Stimulated activated CD4-positive, alpha-beta T cell treated with anti-CD3 and anti-CD28 coated beads, Interleukin-15, amount 100 ng/mL, for 48 hours (primary cell): ENCODE measurements at places on chromosomes 16 and 17.
A peak's percentile ranks its signal among the peaks of the same experiment; 100 is the strongest.

- no peak for DNase-seq
Measured at GRCh38 chr16:23724096-23724784, 11.2 kb upstream of the ERN2 start.

DNA sequence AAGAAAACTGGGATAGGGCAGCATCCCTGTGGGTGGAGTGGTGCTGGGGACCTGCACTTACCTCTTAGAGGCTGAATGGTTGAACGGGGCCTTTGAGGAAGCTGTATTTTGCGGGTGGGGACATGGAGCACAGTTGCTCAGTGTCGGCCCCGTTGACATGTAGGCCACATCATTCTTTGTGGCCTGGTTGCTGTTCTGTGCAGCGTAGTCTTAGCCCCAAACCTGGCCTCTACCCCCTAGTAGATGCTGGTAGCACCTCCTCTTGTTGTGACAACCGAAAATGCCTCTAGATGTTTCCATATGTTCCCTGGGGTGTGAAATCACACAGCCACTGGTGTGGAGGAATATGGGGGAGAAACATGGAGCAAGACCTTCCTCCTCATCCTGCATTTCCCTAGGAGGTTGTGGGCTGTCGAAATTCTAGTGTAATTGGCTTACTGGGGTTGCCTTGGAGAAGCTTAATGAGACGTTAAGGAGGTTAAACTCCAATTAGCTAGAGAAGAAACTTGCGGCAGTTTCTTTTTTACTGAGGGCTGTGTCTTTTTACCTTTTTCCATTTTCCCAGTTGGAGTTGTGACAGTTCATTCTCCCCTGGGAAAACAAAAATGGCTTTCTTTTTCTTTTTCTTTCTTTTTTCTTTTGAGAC is 9.4 kb downstream of the ABCC1 start:
- no peak for DNase-seq

GRCh38 chr17:5249615-5250014 is 15.0 kb upstream of the SCIMP start:
- DNase-seq: peak; percentile 36

DNA sequence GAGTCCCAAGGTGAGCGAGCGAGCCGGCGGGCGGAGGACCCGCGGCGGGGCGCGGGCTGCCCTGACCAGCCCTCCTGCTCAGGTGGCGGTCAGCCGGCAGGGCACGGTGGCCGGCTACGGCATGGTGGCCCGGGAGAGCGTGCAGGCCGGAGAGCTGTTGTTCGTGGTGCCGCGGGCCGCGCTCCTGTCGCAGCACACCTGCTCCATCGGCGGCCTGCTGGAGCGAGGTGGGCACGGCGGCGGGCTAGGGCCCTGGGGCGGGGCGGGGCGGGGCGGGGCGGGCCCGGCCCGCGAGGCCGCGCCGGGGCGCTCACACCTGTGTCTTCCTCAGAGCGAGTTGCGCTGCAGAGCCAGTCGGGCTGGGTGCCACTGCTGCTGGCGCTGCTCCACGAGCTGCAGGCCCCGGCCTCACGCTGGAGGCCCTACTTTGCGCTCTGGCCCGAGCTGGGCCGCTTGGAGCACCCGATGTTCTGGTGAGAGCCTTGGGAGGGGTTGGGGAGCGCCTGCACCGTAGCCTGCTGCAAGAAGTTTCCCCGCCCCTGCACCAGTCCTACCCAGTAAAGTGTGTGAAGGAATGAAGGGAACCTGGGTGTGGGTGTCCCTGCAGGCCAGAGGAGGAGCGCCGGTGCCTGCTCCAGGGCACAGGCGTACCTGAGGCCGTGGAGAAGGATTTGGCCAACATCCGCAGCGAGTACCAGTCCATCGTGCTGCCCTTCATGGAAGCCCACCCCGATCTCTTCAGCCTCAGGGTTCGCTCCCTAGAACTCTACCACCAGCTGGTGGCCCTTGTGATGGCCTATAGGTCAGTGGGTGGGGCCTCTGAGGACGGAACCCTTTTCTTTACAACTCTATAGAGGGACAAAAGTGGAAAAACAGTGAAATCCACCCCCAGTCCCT is 802 bp downstream of the SETD6 start:
- DNase-seq: peak; percentile 29

DNA sequence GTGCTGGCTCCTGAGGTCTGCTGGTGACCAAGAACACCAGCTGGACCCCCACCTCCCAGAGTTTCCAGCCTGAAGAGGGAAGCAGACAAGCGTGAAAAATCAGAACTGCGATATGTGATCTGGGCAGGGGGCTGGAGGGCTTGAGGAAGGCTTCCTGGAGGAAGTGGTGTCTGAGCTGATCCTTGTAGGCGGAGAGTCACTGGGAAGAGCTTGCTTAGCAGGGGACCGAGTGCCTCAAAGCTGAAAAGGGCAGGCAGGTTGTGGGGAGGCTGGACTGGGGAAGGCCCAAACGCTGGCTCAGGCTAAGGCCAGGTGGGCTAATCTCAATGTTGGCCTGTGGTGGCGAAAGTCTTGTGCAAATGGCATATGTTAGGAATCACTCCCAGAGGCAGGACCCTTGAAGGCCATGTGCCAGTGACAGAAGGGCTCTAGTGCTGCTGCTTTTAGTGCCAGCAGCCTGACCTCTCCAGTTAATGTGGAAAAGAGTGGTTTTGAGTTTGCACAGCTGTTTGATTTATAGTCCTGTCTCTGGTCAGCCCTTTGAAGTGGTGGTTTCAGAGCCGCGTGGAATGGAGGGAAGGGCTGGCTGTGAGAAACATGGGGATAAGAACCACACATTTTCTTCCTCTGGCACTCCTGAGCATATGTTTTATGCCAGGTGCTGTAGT is 85.3 kb upstream of the LGALS9 start:
- DNase-seq: no peak

GRCh38 chr17:6923385-6923784 is 72.5 kb upstream of the ALOX12 start:
- no peak for DNase-seq

GRCh38 chr17:81509207-81509971 is 3.2 kb downstream of the ACTG1 start:
- DNase-seq: no peak

GRCh38 chr17:57284583-57284982 is 28.3 kb downstream of the MSI2 start:
- no peak for DNase-seq

DNA sequence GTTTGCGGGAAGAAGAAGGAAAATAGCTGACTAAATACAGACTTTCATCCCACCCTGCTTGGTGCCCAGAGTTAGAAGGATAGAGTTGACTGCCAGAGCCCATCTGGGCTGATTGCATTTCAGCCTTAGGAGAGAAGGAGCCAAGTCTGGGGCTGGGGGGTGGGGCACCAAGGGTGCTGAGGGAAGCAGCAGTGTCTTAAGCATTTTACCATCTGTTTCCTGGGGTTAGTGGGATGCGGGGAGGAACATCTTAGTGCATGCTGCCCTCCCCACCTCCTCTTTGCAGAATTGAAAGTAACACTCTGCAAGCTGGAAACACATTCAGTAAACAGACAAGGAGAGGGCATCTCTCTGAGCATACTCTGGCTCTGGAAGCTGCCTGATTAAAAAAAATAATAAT is 1.5 kb upstream of the ARL5C start:
- DNase-seq: no peak

DNA sequence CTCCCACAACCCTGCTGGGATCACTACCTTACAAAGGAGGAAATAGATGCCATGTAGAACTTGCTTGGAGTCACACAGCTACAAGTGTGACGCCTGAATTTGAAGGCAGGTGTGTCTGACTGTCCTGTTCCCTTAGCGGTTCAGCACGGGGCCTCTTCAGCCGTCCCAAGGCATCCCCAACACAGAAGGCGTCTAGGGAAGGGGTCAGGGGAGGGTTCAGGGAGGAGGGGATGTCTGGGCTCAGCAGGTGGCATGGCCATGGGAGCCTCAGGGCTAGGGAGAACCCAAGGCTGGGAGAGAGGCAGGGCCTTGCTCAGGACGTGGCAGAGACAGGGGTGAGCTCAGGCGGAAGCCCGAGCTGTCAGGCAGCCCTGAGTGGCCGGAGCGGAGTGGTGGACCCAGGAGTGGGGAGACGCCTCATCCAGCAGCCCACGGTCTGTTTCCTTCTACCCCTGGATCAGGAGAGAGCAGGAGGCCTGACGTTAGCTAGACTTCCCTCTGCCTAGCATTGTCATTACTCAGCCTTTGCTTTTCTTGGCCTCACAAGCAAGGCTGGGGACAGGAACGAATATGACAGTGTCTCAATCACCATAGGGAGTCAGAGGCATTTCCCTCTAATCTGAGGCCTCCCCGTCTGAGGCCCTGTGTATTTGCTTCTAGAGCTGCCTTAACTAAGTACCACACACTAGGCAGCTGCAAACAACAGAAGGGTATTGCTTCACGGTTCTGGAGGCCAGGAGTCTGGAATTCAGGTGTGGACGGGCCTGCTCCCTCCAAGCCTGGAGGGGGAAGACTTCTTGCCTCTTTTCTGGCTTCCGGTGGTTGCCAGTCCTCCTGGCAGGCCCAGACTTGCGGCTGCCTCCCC is 31.3 kb upstream of the ANKRD40CL start:
- DNase-seq: no peak
